Stimulated activated CD8-positive, alpha-beta memory T cell treated with anti-CD3 and anti-CD28 coated beads, Interleukin-2, amount 100 ng/mL, for 1 hour (primary cell): ENCODE measurements at places on chromosomes 4 and X.

- no peak for DNase-seq
These were observed 566.1 kb downstream of the KCTD8 start for GRCh38 chr4:43882470-43882869.

GRCh38 chr4:165851256-165851655 is 21.8 kb upstream of the TLL1 start:
- no peak for DNase-seq

DNA sequence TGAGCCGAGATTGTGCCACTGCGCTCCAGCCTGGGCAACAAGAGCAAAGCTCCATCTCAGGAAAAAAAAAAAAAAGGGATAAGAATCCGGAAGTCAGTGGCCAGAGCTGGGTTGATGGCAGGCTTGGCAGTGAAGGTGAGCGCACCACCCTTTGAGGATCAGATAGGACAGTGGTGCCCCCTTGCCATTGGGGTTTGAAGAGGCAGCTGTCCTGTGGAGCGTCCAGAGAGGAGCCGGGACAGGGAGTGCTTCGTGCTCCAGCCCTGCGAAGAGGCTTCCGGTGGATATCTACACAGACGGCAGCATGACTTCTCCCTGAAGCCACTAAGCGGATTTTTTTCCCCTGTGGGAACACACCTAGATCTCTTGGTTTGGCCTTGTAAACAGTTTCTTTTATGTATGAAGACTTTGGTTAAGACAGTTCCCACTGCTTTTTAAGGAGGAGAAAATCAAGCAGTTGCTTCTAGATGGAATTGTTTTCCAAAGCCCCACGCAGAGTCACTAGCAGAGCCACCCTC is 6.5 kb downstream of the TBC1D14 start:
- no peak for DNase-seq

DNA sequence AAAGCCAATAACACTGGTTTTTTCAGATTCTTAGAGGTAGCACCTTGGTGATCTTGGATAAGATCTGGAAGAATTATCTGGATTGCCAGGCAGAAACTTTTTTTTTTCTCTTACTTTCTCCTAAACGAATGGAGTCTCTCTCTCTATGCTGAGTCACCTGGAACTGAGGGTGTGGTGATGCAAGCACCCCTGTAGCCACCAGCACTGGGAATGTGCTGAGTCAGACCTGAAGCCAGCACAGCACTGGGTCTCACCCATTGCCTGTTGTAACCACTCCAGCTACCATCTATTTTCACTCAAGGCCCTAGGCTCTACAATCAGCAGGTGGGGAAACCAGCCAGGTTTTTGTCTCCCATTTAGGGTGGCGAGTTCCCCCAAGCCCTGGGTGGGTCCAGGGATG is 923.8 kb downstream of the RAPGEF2 start:
- DNase-seq, result no peak

DNA sequence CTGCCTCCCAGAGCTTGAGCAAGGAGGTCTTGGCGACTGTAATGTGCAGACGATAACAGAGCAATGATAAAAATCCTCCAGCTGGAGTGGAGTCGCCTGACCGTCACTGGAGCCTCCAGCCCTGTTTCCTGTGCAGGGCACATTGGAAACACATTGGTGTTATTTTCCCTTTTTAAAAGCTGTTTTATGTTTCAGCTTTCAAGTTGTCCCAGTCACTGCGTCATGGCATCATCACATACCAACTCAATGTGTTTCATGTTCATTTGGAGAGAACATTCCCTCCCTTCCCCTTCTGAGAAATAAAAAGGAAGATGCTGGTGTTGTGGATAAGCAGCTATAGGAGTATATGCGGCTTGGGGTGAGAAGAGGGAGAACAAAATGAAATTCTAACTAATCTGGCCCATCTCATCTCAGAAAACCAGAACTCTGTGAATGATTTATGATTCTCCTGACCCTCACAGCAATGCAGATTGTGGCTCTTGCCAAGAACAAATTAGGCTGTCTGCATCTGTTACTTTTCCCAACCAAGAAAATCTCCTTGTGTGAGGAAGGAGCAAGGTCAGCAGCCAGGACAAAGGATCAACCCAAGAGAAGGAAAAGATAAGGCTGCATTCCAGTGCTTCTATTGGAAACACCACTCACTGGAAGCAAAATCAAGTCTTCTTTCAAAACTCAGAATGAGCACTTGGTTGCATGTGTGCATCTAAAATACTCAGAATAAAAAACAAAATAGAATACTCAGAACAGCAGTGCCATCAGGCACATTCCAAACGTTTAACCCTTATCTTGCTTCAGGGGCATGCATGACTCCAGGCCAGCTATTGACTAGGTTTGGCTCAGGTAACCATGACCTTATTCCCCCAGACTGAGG is 134.4 kb downstream of the RASL11B start:
- DNase-seq, result no peak

GRCh38 chr4:143287572-143287923 is 49.1 kb upstream of the GAB1 start:
- no peak for DNase-seq

DNA sequence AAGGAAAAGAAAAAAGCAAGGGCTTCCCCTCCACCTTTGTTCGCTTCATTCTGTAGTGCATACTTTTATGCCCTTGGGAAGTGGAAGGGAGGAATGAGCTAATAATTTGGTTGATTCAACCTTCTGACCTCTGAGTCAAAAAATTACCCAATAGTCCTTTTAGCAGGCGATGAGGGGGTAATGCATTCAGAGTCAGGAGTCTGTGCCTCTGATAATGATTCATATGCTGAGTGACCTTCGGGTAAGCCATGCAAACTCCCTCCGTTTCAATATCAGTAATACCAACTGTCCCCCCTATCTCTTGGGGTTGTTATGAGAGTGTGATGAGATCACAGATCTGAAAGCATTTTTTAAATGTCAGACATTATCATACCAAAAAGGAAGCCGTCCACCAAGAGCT is 41.6 kb upstream of the ACSL4 start:
- no peak for DNase-seq

GRCh38 chrX:75746891-75747639 is 38.0 kb downstream of the MAGEE2 start:
- DNase-seq, result no peak
